D341Med (cell line): ENCODE measurements at places on chromosomes 2 and 18.

- no peak for DNase-seq
These were observed 549.9 kb upstream of the FSIP2 start for GRCh38 chr2:185188656-185189055.

GRCh38 chr2:50491541-50492476 is 540.1 kb downstream of the NRXN1 start:
- peak; percentile 49 for DNase-seq

GRCh38 chr2:120566331-120567035 is 169.2 kb upstream of the GLI2 start:
- no peak for DNase-seq

DNA sequence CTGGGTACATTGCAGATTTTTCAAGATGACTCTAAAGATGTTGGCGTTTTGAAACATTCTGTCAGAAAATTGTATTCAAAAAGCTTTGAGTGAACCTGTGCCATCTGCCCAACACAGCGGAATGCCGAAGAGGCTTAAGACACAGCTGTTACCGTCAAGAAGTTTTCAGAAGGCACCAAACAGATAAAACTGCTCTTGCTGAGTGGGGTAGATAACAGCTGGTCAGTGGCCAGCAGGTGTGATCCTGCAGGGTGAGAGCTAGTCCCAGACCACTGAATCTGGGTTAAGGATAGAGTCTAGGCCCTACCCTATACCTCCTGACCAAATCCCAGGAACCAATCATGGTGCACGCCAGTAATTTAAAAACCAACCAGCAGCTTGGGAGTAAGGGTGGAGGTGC is 60.5 kb upstream of the B3GNT7 start:
- no peak for DNase-seq

- no peak for DNase-seq
These were observed 888.3 kb upstream of the CELF4 start for GRCh38 chr18:38453880-38454279.

DNA sequence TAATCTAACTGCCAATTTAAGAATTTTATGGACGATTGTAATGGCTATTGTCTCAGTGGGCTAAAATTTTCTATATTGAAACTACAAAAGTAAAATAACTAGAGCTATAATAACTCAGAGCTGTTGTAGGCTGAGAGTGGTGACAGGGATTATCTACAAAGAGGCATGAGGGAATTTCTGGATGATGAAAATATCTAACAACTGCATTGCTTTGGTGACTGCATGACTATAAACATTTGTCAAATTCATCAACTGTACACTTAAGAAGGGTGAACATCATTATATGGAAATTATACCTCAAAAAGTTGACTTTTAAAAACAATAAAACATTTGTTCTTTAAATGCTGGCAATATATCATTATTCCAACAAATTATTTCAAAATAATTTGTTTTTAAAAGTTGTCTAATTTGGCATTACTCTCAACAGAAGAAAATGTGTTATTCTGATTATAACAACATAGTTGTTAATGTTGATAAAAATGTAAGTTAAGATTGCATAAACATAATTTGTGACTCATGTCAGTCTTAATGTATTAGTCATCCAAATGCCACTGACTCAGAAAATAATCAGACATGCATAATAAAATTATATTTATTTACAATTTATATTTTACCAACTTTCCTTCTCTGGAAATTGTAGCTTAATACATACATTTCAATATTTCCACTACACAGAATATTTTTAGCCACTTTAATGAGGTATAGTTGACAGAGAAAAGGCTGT is 865.1 kb upstream of the VRK2 start:
- DNase-seq: no peak

DNA sequence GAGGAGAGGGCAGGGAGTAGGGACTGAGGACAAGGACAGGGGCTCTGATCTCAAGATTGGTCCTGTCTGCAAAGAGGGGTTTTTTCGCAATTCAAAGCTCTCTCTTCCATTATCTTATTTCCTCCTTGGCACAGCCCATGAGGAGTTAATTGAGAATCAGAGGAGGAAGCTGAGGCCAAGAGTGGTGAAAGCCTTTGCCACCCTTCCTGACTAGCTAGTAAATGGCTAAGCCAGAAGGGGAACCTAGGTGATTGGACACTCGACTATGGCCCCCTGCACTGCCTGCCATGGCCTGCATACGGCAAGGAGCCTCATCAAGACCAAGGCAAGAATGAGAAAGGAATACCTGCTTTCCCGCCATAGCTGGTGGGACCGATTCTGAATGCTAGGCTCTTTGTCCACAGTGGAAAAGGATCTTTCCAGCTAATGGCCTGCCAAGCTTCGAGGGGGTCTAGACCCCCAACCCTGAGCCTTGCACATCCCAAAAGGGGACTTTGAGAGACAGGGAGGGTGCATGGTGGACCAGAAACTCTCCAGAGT is 237.9 kb downstream of the HAUS1 start:
- no peak for DNase-seq

GRCh38 chr2:16546128-16546754 is 119.4 kb downstream of the CYRIA start:
- DNase-seq: no peak

DNA sequence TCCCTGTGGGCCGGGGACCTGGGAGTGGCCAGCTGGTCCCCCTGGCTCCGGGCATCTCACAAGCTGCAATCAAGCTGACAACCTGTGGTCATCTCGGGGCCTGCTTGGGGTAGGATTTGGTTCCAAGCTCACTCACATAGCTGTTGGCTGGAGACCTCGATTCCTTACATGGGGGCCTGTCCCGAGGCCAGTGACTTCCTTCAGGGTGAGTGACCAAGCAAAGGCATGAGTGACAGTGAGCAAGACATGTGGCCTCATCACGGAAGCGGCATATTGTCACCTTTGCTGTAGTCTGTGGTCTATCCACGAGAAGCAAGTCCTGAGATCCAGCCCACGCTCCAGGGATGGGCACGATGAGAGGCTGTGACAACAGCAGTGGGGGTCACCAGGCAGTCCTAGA is 131.4 kb upstream of the ID2 start:
- DNase-seq: no peak

DNA sequence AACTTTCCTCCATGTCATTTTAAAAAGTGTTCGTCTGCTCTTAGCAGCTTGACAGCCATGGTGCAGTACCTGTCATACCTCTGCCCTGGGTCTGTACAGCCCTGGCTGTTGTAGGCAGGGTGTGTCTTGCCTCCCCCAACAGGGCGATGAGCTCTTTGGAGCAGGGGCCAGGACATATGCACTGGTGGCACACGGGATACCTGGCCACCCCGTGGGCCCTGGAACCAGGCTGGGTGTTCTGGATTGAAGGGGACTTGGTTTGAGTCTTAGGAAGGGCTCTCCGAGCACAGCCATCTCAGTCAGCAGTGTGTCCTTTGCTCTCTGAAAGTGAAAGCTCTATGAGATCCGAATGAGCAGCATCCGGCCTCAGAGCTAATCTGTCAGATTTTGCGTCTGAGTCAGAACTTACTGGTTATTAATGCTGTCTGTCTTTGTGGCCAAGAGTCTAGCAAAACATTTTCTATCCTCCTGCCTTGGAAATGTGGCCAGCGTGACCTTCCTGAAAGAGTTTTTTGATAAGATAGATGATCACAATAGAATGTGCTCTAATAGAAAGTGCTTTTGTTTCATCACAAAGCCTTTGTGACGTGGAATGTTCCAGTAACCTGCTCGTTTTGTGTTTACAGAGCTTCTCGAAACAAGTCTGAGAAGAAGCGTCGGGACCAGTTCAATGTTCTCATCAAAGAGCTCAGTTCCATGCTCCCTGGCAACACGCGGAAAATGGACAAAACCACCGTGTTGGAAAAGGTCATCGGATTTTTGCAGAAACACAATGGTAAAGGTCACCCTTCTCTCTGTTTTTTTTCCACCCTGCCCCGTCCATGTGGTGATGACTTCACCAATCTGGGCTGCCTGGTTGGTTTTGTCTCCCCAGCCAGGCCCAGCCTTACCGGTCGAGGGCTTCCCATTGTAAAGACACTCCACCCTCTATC is 77.3 kb upstream of the RPL31 start:
- DNase-seq: no peak

DNA sequence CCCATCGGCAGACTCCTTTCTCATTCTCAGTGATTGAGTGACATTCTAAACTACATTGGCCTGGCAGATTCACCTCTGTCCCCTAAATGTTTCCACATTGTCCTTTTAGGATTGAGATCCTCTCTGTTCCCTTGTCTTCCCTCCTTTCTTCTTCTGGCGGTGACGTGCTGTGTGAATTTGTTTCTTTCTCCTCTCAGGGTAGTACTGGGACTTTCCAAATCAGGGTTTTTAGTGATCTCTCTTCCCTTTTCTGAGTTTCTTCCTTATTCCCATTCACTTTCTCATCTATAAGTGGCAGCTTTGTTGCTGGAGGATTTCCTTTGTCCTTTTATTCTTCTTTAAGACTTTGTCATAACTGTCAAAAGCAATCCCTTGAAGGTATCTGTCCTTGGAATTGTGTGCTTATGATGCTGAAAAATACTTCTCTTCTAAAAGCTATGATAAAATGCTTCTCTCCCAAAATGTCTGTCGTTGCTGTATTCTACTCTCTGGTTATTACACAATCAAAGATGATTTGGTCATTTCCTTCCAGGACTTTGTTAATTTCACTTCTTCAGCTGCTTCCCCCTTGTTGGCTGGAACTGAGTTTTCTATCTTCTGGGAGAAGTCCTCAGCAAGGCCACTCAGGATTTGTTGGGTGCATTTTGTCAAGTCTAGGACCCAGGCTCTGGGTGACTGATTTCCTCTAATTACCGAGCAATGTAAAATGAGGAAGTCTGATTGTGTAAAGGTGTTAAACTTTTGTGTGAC is 4.9 kb upstream of the IL1B start:
- DNase-seq: no peak

DNA sequence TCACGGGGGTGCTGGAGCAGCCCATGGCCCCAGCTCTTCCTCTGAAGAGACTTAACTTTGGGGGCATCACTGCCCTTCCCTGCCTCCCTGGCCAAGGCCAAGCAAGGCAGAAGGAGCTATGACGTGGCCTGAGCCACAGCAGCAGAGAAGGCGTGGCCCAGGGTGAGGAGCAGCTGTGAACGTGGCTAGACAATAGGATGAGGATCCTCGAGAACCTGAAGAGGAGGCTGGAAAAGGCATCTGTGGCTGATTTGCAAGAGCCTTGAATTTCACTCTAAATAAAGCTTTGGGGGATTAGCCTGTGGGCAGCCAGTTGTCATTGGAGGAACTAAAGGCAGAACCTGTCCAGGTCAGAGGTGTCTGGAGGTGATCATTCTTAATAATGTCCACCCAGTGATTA is 652.9 kb upstream of the ID2 start:
- DNase-seq: no peak

GRCh38 chr18:79695856-79696850 is 16.6 kb downstream of the CTDP1 start:
- DNase-seq: no peak

DNA sequence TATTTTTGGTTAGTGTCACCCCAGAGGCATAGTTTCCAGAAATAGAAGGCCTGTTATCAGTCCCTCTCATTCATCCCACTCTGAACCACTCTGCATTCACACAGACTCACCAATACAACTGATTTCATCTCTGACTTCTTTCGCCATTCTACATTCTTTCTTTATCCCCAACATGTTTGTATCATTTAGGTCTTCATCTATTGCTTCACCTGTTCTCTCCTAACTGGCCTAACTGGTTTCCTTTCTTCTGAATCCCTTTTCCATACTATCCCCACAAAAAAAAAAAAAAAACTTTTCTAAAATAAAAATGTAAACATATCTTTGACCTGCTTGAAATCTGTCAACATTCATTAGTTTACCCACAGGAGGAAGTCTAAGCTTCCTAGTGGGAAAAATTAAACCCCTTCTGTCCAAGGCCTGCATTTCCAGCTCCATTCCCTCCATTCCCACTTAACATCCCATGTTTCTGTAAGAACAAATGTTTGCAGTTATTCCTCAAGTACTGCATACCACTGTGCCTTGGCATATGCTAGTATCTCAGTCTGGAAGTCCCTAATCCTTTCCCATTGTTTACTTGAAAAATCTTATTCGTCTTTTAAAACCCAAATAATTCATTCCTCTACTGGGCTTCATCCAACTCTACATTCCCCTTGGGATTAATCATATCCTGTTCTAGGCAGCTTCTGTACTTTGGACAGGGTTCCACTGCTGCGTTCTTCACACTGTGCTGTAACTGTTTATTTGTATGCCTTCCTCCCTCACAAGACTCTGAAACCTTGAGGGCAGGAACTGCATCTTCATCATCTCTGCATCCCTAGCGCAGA is 68.5 kb downstream of the FIGN start:
- DNase-seq: no peak

GRCh38 chr18:47311585-47311984 is 60.1 kb upstream of the SKOR2 start:
- DNase-seq: no peak

- DNase-seq: no peak
These were observed 905 bp upstream of the ATG16L1 start for GRCh38 chr2:233250568-233250967.

- no peak for DNase-seq
These were observed 1102.8 kb upstream of the KLHL29 start for GRCh38 chr2:22282220-22282619.

- DNase-seq: no peak
These were observed 38.3 kb downstream of the IL1RL2 start for GRCh38 chr2:102224824-102225739.

- peak; percentile 48 for DNase-seq
These were observed 256.0 kb downstream of the DCDC2C start for GRCh38 chr2:3959372-3959771.

DNA sequence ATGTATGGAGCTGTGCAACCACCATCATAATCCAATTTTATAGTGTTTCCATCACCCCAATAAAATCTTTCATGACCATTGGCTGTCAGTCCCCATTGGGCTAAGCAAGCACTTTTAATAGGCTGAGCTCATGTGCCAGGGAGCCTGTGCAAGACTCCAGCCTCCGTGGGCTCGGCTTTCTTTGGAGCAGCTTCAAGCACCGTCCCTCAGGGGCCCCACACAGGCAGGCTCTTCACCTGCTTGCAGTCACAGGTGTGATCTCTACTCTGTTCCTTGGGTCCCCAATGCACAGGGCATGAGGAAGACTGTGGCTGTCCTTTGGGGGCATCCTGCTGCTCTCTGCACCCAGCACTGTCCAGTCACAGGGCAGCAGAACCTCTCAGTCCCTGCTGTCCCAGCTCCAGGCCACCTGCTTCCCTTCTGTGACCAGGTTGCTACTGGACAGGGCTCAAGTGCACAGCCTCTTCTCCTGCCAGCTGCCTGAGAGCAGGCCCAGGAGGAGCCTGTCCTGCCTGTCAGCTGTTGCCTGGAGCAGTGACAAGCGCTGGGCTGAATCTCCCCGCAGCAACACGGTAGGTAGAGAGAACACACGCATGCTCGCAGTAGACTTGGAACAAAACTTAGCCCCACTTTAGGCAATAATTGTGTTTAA is 40.7 kb upstream of the TMEM131 start:
- DNase-seq: no peak
